ENCODE measurements at places on chromosomes 2 and 18.
A peak's percentile ranks its signal among the peaks of the same experiment; 100 is the strongest.

DNA sequence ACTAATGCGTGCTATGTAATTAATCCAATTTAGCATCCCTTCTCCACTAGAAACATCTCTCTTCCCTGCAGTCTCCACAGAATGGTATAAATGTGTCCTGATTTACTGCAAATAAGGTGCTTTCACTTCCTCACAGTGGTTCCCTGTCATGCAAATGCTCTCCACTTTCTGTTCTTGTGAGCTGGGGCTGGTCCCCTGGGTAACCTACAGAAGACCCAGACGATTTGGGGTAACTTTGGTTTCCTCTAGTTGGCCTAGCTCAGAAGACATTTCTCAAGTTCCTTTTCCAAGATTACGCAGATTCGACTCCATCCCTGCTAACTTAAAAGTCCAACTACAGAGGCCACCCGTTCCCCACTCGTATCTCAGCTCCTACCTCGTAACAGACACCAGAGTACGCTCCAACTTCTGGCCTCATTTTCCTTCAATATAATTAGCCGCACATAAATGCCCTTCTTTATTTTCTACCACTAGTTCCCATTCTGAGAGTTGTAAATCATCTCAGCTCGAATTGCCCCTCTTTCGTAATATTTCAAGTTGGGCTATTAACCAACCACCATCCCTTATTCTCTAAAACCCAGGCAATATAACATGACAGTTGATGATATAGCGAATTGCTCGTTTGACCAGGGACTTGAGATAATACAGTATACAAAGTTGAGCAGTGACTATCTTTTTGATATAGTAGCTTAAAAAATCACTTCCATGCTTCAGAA is 28.8 kb upstream of the NEDD4L start:
- no peaks in the 10 kb centered on the region for H3K36me3 ChIP-seq
- H3K4me1 ChIP-seq = no peaks in the 10 kb centered on the region
- H3K27ac ChIP-seq = no peak overlapping the region
- DNase-seq = no peak
- no peak overlapping the region for H3K4me3 ChIP-seq
- no peaks in the 10 kb centered on the region for H3K27me3 ChIP-seq

DNA sequence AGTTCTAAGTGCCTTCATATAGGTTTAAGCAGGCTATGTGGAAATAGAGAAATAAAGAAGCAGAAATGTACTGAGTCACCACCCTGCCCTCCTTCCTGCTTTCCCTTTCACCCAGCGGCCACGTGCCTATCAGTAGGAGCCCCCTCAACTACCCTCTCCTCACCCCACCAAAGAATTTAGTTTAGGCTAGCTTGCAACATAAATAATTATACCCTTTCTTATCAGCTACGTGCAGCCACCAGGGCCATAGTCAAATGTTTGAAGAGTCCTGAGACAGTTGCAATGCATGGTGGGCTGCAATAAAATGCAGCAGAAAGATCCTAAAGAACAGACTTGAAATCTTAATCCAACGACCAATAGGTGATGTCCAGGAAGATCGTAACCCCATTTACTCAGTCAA is 101.2 kb downstream of the RTP5 start:
- H3K36me3 ChIP-seq = no peaks in the 10 kb centered on the region
- DNase-seq = no peak

DNA sequence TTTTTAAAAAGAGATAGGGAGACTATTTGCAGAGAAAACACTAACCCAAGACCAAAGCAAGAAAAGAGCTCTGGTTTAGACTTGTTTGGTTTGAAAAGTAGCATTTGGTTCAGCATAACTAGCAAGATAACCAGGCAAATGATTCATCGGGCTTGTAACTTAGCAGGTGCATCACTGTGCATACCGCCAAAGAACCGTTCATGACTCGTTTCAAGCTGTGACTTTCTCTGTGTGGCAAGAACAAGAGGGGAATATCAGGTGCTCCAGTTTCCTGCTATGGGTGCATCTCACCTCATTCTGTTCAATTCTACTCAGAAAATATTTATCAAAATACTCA is 244.9 kb downstream of the ETAA1 start:
- H3K27ac ChIP-seq = no peak overlapping the region
- H3K27me3 ChIP-seq = no peaks in the 10 kb centered on the region
- H3K36me3 ChIP-seq = no peaks in the 10 kb centered on the region
- no peak overlapping the region for H3K4me3 ChIP-seq
- DNase-seq = no peak
- H3K4me1 ChIP-seq = no peaks in the 10 kb centered on the region

DNA sequence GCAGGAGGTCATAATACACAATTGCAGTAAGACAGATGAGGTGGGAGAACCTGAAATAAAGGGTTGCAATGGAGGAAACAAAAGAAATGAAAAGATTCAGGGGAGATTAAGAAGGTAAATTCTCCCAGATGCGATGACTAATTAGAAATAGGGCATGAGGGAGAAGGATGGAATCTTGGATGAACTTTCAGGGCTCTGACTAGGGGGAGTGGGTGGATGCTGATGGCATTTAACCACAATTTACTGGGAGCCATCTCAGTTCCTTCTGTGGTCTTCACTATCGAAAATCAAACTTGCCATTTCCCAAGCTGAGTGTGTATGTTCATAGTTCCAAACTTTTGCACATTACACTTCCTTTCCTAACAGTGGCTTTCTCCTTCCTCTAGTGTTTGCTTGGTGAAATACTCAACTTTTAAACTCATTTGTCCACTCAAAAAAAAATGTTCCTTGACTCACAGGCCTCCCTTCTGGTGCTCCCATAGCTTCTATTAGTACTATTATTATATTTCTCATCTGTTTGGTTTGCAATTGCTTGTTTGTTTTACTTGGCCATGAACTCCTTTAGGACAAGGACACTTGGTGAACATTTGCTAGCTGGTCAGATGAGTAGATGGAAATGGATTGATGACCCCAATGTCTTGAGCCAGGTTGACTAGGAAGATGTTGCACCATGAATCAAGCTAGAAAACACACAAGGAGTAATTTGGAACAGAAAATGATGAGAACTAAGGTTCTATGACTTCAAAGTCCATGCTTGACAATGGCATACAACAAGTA is 178.5 kb downstream of the DIS3L2 start:
- H3K4me1 ChIP-seq = no peaks in the 10 kb centered on the region
- H3K27me3 ChIP-seq = no peaks in the 10 kb centered on the region
- no peak overlapping the region for H3K27ac ChIP-seq
- no peaks in the 10 kb centered on the region for H3K36me3 ChIP-seq

GRCh38 chr2:160266037-160266551 is 66.0 kb upstream of the ITGB6 start:
- no peak for DNase-seq
- no peak overlapping the region for H3K27ac ChIP-seq
- peaks cover 11% of the 10 kb centered on the region for H3K4me1 ChIP-seq
- no peaks in the 10 kb centered on the region for H3K27me3 ChIP-seq
- H3K36me3 ChIP-seq = no peaks in the 10 kb centered on the region
- H3K4me3 ChIP-seq = no peak overlapping the region

DNA sequence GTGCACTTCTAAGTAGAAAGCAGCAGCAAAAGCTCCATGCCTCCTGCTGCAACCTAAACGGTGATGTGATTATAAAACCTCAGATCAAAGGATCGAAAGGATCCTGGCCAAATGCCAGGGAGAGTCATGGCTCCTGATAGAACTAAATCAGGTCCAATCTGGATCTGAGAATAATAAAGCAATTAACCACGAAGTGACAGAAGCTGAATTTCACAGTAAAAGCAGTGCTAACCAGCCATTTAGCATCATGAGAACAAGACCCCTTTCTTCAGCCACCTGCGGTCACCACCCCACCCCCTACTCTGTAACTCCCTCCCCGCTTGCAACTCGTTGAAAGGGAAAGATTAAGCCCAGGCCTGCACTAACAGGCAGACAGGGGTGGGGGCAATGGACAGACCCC is 748.7 kb downstream of the BCL11A start:
- H3K27ac ChIP-seq = peak overlapping the region; percentile 47
- no peaks in the 10 kb centered on the region for H3K4me1 ChIP-seq
- no peak overlapping the region for H3K4me3 ChIP-seq
- H3K27me3 ChIP-seq = no peaks in the 10 kb centered on the region
- DNase-seq = peak; percentile 18

GRCh38 chr2:85455552-85456090 is 37.1 kb downstream of the SH2D6 start:
- no peak overlapping the region for H3K4me3 ChIP-seq
- no peak for DNase-seq
- no peak overlapping the region for H3K27ac ChIP-seq
- no peaks in the 10 kb centered on the region for H3K4me1 ChIP-seq
- H3K36me3 ChIP-seq = no peaks in the 10 kb centered on the region

- no peak overlapping the region for H3K4me3 ChIP-seq
- H3K27me3 ChIP-seq = no peaks in the 10 kb centered on the region
- no peaks in the 10 kb centered on the region for H3K36me3 ChIP-seq
Measured at GRCh38 chr18:72122103-72122502, 422.0 kb downstream of the CBLN2 start.

DNA sequence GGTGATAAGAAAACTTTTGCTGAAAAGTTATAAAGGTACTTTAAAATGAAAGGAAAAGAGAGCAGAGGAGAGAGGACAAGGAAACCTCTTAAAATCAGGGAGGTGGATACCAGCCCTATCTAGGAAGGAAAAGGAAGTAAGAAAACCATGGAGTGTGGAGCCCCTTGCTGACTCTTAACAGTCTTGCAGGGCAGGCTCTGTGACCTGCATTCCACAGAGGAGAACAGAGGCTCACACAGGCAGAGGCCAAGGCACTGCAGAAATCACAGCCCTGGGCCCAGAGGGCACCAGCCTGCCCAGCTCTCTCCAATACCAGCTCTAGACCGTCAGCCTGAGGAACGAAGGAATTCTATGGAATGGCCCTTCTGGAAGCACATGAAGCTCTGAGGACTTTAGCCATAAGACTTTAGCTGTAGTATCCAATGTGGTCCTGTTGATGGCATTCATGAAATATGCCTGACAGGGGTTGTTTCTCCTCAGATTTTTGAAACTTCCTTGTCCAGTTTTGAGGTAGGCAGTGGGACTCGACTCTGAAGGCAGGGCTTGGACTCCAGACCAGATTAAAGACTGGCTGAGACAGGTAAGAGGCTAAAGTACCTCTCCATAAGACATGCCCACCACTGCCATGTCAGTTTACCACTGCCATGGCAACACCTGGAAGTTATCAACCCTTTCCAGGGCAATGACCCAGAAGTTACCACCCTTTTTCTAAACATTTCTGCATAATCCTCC is 216.3 kb downstream of the ANAPC1 start:
- DNase-seq = no peak
- no peak overlapping the region for H3K27ac ChIP-seq
- H3K4me1 ChIP-seq = peaks cover 1% of the 10 kb centered on the region
- no peaks in the 10 kb centered on the region for H3K27me3 ChIP-seq

DNA sequence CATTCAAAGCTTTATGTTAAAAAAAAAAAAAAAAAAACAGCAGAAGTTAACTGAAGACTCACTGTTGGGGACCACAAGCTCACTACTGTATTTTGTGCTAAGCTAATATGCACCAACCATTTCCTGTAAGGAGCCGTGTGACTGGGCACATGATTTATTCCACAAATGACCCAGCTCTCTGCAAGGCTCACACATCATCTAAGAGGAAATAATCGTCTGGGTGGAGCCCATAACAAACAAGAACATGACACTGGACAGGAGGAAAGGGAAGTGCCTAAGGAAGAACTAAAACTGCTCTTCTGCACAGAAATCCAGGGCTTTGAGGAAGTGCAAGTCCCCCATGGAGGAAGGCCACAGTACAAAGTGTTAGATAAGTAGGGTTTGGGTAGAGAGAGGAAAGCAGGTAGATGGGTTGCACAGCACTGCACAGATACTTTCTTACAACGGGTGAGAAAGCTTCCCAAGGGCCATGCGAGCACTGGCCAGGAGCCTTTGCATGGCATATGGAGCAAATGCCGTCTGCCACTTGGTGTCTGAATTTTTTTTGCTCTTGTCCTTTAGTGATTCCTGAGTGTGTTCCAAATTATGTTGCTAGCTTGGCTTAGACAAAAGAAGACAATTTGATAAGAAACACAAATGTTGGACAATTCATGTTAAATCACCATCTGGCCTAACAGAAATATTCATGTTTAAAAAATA is 24.4 kb downstream of the NFE2L2 start:
- peaks cover 8% of the 10 kb centered on the region for H3K4me1 ChIP-seq
- no peak overlapping the region for H3K27ac ChIP-seq
- no peaks in the 10 kb centered on the region for H3K27me3 ChIP-seq
- no peak for DNase-seq
- H3K4me3 ChIP-seq = no peak overlapping the region

- no peaks in the 10 kb centered on the region for H3K36me3 ChIP-seq
- H3K27me3 ChIP-seq = no peaks in the 10 kb centered on the region
- H3K4me3 ChIP-seq = no peak overlapping the region
- no peaks in the 10 kb centered on the region for H3K4me1 ChIP-seq
- DNase-seq = no peak
Measured at GRCh38 chr18:13173578-13174145, 44.9 kb upstream of the LDLRAD4 start.

GRCh38 chr2:241199897-241200821 is 11.7 kb downstream of the ANO7 start:
- no peak overlapping the region for H3K4me3 ChIP-seq
- H3K27me3 ChIP-seq = peaks cover 35% of the 10 kb centered on the region
- H3K36me3 ChIP-seq = no peaks in the 10 kb centered on the region
- H3K27ac ChIP-seq = no peak overlapping the region

GRCh38 chr2:42229949-42230348 is 60.8 kb downstream of the EML4 start:
- no peaks in the 10 kb centered on the region for H3K4me1 ChIP-seq
- no peak overlapping the region for H3K4me3 ChIP-seq
- H3K27me3 ChIP-seq = no peaks in the 10 kb centered on the region
- no peaks in the 10 kb centered on the region for H3K36me3 ChIP-seq
- no peak for DNase-seq
- H3K27ac ChIP-seq = no peak overlapping the region

DNA sequence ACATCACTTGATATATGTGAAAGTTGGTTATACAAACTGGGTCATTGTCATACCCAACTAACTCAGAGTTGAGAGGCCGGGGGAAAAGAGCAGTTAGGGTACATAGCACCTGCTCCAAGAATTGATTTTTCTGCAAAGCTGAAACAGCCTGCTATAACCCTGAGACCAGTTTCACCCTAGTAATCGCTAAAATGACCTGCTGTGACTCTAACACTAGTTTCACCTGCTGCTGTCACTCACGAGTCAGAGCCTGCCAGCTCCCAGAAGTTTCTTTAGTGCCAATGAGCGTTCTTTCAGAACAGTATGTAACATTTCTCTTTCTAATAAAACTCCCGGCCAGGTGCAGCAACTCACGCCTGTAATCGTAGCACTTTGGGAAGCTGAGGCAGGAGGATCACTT is 28.0 kb downstream of the SRSF7 start:
- H3K27ac ChIP-seq = no peak overlapping the region
- no peak for DNase-seq
- no peak overlapping the region for H3K4me3 ChIP-seq
- no peaks in the 10 kb centered on the region for H3K27me3 ChIP-seq
